ENCODE measurements at places on chromosomes 3 and 15. TPM values are rescaled to one million over a fixed set of nuclear protein-coding genes. Genes with fewer than 3 reads are reported as not detected.

The CPB1 gene
- 9.9 TPM for total RNA-seq

- DNase-seq = no peak
Observed at GRCh38 chr3:69791919-69792399, 52.7 kb downstream of the MITF start.

- DNase-seq = no peak
Observed at GRCh38 chr15:78651007-78651406, 10.0 kb upstream of the CHRNB4 start.

DNA sequence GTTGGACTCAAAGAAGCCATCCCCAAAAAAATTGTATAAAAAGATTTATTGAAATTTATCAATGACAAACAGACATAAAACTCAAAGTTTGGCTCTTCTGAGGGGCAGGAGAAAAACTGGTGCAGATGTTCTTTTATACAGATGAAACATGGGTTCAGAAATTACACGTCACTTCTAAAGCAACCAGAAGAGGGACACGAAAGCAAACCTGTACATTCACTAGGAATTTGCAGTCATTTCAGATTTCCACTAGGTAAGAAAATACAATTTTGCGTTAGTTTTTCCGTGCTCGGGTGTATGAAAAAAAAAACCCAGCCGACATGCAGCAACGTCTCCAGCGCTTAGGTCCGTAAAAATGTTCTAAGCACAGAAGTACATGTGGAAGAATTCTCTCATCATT, 41.8 kb downstream of the ANP32A start:
- no peak for DNase-seq

- DNase-seq = no peak
Observed at GRCh38 chr3:26260139-26260538, 362.4 kb upstream of the LRRC3B start.

- no peak for DNase-seq
Observed at GRCh38 chr15:58374147-58374546, 57.6 kb upstream of the LIPC start.

The POPDC2 gene
- 8.7 TPM for total RNA-seq

Data from prostate gland (tissue), 2 donors.